ENCODE measurements at places on chromosomes 11 and 22.

GRCh38 chr22:48870436-48870835 is 957.2 kb downstream of the BRD1 start:
- no peak for DNase-seq

DNA sequence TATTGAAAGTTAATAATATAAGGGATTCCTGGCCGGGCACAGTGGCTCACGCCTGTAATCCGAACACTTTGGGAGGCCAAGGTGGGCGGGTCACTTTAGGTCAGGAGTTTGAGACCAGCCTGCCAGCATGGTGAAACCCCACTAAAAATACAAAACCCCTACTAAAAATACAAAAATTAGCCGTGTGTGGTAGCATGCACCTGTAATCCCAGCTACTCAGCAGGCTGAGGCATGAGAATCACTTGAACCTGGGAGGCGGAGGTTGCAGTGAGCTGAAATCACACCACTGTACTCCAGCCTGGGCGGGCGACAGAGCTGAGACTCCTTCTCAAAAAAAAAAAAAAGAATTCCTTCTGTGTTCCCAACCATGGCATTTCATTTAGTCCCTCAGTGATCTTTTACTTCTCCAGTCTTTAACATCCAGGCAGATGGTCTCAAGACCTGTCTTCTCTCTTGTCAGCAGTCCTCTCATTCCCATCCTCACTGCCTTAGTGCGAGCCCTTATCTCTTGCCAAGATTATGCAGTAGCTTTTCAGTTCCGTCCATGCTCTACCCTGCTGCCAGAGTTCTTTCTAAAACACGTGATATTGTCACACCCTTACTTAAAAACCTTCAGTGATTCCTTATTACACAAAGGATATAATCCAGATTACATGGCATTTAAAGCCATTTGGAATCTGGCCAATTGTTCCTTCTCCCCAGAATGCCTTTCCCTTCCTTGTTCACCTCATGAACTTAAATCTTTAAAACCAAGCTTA is 17.9 kb downstream of the RTN3 start:
- DNase-seq: no peak

- DNase-seq: no peak
Observed at GRCh38 chr11:95055283-95055897, 6.2 kb downstream of the KDM4F start.

DNA sequence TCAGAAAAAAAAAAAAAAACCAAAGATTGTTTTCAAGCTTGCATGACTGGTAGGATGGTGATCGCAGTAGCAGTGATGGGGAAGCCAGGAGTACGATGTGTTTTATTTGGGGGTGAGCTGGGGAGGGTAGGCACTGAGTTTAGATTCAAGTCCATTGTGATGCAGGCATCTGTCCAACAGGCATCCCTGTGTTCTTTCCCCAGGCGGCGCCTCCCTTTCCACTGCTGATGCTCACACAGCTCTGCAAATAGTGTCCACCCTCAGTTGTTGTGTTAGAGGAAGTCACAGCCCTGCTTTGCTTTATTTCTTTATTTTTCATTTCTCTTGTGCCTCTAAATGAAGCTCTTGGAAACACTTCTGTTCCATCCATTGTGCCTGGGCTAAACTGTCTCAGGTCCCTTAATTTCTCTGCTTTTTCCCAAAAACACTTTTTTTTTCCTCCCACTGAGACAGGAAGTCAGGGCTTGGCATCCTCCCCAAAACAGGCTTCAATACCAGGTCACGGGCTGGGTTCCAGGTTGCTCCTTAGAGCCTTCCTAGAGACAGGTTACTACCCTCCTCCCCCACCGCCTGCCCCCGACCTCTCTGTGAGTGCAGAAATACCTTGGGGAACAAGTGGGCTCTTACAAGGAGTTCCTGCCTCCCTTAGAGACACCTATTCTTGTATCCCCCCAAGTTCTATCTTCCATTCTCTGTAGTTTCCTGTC is 38.6 kb upstream of the HSPA8 start:
- no peak for DNase-seq

DNA sequence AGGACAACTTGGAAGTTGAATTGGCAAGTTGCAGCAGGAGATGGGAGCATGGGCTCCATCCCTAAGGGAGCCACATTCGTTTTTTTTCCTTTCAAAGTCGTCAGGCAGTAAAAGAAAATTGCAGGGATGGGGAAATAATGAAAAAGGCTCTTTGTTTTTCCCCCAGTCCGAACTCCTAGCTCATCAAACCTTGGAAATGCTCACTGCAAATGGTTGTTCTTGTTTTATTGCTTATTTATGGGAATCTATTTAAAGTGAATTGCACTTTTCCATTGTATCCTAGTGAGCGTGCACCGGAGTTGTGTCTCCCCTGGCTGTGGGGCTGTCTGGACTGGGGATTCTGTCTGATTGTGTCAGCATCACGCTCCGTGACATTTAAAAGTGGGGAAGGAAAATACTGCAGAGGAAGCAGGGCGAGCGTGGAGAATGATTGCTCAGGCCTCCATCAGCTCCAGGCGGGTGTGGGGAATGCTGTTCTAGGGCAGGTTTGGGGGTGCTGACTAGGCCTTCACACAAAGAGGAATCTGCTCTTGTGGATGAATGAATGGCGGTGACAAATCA is 306.4 kb downstream of the KIRREL3 start:
- no peak for DNase-seq

DNA sequence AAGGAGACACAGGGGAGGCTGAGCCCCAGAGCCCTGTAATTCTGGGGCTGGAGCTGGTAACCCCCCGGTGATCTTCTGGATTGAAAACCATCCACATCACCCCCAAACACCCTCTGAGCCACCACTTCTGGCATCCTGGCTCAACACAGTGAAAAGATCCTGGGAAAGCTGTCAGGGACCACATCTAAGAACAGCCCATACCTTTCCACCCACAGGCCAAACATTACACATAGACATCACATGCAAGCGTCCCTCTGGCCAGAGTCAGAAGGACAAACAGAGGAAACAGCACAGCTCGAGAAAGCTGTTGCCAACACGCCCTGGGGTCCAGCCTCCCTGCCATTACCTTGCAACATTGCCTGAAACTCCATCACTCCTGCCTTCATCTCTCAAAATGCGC is 469.5 kb downstream of the SOX6 start:
- DNase-seq: no peak

GRCh38 chr11:17752144-17752543 is 17.6 kb downstream of the KCNC1 start:
- DNase-seq: no peak

GRCh38 chr11:116532066-116532465 is 240.7 kb downstream of the BUD13 start:
- DNase-seq: no peak

- no peak for DNase-seq
Observed at GRCh38 chr22:48488611-48489511, 1338.8 kb downstream of the BRD1 start.

DNA sequence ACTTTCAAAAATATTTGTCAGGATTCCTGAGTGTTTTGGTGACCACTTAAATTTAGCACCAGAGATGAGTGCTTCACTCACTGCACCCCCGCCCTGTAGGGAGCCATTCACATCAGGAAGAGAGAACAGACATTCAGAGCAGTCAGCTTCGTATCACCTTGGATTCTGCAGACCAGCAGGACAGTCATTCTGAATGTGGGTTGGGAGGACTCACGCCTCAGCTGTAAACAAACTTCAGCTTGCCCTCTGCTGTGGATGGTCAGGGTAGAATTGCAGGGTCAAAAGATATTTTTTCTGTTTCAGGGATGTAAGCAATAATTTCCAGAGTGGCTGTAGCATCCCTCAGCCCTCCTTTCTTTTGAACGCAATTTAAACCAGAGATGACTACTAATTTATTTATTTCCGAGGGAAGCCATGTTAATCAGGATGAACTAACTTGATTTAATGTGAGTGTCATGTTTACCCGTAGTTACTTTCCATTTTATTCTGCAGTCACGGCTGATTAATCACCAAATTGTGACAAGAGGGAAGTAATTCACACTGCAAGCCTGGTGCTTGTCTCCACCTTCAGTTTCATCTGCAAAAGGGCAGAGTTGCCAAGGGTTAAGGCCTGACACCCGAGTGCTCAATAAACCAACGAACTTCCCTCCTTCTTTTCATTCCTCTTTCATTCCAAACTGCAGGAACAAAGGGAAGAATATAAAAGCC is 174.2 kb upstream of the DDI1 start:
- no peak for DNase-seq

DNA sequence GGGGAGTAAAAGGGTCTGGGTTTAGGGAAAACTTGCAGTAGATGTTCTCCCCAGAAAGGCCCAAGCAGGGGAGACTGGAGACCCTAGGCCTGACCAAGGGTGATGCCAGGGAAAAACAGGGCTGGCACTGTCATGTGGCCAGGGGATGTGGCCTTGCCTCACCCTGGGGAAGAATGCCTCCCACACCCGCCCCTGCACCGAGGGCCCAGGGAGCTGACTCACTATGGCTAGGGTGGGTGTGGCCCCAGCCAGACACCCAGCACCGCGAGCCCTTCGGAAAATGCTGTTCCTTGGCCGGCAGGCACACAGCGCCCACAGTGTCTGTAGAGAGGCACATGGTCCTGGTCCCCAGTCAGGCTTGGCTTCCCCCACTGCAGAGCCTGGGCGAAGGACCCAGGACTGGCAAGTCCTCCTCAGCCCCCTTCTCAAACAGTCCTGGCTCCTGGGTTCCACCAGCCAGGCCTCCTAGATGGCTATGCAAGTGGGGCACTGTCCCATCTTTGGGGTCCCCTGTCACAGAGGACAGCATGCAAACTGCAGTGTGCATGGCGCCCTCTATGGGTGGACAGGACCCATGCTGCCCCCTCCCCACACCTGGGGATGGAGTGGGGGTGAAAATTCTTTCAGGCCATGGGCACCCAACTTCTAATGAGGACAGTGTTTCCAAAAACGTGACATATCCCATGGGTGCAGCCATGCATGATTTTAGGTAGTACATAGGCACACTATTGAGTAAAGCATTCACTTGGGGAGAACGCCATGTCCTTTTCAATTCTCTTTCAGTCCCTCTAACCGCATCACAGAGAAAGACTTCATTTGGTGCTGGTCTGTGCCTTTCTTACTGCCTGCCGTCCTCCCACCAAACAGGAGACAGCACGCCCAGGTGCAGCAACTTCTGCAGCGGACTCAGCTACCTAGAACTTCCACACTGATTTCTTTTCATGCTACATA is 15.2 kb downstream of the TMPRSS5 start:
- no peak for DNase-seq

GRCh38 chr11:67016550-67016949 is 6.4 kb upstream of the SYT12 start:
- no peak for DNase-seq

DNA sequence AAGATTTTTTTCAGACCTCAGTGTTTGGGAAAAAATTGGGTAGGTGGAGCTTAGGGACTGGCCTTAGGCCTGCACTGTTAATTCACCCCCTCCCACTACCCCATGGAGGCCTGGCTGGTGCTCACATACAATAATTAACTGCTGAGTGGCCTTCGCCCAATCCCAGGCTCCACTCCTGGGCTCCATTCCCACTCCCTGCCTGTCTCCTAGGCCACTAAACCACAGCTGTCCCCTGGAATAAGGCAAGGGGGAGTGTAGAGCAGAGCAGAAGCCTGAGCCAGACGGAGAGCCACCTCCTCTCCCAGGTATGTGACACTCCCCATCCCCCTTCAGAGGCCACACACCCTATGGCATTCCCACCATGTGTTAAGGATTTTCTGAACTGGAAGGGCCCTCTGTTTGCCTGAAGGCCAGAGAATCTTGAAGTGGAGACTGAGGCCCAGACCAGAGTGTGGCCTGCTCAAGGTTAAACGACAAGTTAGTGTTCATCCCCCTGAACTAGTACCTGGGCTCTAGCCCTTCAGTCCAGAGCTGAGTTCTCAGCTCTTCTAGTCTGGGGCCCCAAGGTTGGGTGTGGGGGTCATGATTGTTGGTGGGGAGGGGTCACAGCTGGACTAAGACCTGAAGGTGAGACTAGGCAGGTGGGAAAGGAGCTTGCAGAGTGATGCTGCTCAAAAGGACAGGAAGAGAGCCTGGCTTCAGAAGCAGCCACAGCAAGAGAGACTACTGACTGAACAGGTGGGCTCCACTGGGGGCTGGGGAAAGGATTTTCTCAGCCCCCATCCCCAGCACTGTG is 2.3 kb upstream of the FOLR1 start:
- DNase-seq: no peak

DNA sequence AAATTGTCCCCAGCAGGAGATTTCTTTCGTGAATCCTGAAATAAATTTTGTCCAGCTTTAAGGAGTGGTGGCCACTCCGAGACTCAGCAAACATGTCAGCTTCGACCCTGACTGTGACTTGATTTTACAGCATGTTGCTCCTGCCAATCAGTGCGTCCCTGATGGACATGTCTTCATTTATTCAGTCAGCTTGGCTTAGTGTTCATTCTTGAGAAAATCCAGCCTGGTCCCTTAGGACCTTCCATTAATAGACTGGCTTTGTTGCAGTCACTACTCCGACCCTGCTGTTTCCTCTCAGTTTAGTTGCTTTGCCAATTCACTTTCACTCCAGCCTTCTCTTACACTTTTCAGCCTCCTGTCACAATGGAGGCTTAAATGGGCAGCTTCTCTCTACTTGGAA is 30.5 kb downstream of the TMPRSS5 start:
- DNase-seq: no peak

- no peak for DNase-seq
Observed at GRCh38 chr11:83533166-83533565, 247.0 kb upstream of the CCDC90B start.

DNA sequence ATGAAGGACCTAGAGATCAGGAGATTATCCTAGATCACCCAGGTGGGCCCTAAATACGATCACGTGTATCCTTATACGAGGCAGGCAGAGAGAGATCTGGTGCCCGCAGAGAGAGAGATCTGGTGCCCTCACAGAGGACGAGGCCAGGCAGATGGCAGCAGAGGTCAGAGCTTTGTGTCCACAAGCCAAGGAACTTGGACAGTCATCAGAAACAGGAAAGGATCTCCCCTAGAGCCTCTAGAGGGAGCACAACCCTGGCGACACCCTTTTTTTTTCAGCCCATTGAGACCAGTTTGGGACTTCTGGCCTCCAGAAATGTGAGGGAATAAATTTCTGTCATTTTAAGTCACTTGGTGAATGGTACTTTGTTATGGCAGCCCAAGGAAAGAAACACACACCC is 25.5 kb upstream of the TIMP3 start:
- DNase-seq: no peak

- no peak for DNase-seq
Observed at GRCh38 chr11:45060707-45061106, 85.7 kb upstream of the PRDM11 start.
